Retina (tissue), 1 donor: ENCODE measurements at places on chromosomes 7 and 10.

GRCh38 chr10:126242397-126243260, 145.6 kb downstream of the ADAM12 start:
- DNase-seq = peak; percentile 48

DNA sequence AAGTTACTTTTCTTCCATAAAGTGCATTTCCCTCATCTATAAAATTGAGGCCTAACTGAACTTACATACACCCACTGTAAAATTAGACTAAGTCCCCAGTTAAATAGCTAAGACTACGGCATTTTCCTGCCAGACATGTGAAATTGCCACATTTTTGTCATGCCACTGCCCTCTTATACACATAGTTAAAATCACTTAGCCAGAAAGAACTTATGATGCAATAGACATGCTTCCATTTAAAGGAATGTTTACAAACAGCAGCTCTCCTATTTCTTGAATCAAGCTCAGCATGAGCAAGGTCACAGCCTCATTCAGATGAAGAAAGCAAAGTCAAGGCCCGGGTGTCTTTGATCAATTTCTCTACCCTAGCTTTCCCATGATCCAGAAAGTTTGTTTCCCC, 175.7 kb downstream of the LRRN3 start:
- DNase-seq = no peak

- DNase-seq = no peak
These were observed 2.6 kb upstream of the NPSR1 start for GRCh38 chr7:34655384-34655783.

DNA sequence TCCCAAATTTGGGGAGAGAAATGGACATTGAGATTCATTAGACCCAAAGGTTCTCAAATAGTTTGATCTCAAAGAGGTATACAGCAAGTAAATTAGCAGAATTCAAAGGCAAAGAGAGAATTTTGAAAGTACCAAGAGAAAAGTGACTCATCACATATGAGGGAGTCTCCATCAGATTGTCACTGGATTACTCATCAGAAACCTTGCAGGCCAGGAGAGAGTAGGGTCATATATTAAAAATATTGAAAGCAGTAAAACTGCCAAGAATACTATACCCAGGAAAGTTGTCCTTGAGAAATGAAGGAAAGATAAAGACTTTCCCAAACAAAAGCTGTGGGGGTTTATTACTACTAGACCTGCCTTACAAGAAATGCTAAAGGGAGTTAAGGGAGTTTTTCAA, 140.6 kb downstream of the TMEM168 start:
- DNase-seq = no peak

GRCh38 chr7:40279991-40280390, 145.2 kb downstream of the SUGCT start:
- DNase-seq = no peak

GRCh38 chr7:77476871-77477270, 60.2 kb upstream of the PTPN12 start:
- no peak for DNase-seq

DNA sequence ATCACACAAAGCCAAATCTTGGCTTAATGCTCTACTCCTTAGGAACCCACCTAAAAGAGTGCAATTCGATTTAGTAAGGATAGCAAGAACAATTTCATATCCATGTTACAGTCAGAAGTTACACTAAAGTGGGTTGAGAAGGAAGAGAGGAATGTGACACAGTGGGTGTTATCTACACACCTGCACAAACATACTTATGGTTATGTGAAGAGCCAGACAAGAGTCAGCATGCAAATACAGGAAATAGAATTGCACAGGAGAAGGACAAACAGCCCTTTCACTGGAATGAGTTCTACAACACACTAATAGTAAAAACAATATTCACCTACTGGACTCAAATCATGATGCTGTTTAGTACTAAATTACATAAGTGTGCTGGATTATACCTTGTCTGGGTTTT, 262.8 kb downstream of the DGKB start:
- DNase-seq = no peak

DNA sequence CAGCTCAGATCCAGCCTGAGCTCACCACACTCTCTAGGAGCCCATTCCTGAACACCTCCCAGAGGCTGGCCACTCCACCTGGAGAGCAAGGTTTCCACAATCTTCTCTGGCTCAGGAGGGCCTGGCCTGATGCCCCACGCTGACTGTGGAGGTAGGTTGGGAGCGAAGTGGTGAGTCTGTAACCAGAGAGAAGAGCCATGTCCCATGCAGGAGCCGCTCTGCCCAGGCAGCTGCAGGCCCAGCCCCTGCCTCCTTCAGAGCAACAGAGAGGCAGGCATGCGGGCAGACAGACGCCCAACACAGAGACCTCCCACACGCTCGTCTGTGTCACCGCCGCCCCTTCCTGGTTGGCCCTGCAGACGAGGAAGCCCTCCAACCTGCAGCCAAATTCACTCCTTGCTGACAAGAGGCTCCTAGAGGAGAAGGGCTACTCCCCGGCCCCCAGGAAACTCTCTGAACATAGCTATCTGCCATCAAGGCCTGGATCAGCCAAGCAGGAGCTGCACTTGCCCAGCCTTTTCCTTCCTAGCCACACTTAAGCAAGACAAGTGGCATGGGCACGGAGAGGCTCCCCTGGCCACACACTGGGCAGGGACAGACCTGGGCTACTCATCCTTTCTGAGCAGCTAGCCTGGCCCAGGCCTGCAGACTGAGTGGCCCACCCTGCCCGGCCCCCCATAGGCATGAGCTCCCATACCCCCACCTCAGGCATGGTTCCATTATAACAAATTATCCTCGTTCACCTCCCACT, 101.9 kb downstream of the GRID1 start:
- DNase-seq = peak; percentile 0

- no peak for DNase-seq
These were observed 247.7 kb upstream of the ZMIZ1 start for GRCh38 chr10:78821052-78821451.

DNA sequence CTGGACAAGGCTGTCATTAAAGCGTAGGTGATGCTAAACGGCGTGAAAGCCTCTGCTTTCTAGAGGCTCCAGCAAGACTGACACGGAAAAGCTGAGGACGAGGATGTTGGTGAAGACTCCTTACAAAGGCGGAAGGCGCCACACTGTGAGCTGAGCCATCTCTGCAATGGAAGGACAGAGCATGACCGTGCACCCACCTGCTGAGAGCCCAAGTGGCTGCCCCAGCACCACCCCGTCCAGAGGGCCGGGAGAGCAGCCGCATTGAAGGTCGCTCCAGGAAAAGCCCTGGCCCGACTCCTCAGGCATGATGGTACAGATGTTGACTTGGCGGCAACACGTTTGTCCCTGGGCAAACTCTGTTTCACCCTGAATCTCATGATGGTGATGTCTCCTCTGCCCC, 492.7 kb downstream of the DNAJB6 start:
- DNase-seq = no peak

GRCh38 chr7:113698556-113699220, 220.1 kb downstream of the PPP1R3A start:
- peak; percentile 32 for DNase-seq

GRCh38 chr7:142869434-142869833, 14.6 kb downstream of the EPHB6 start:
- no peak for DNase-seq

- DNase-seq = no peak
These were observed 149.7 kb downstream of the KMT2E start for GRCh38 chr7:105163718-105164117.

DNA sequence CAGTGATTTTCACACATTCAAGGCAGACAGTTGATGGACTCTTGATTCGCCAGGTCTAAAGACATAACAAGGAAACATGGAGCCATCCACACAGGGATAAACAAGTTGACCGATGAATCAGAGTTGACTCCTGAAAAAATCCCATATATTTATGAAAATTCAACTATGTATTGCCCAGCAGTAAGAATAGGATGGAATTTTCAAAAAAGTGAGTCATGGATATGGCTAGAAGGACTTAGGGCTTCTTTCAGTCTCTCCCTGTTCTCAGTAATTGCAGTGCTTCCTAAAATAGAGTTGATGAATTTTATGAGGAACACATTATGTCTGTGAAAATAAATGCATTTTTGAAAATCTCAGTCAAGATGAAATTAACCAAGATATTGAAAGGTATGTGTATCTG, 301.2 kb downstream of the PLXDC2 start:
- DNase-seq = no peak

GRCh38 chr10:74839708-74840107, 13.3 kb downstream of the KAT6B start:
- DNase-seq = no peak

GRCh38 chr10:26112532-26112931, 104.0 kb upstream of the GAD2 start:
- DNase-seq = no peak

- no peak for DNase-seq
These were observed 192.6 kb downstream of the TNS3 start for GRCh38 chr7:47389171-47389922.

GRCh38 chr7:121329191-121330052, 622 bp downstream of the WNT16 start:
- peak; percentile 67 for DNase-seq

DNA sequence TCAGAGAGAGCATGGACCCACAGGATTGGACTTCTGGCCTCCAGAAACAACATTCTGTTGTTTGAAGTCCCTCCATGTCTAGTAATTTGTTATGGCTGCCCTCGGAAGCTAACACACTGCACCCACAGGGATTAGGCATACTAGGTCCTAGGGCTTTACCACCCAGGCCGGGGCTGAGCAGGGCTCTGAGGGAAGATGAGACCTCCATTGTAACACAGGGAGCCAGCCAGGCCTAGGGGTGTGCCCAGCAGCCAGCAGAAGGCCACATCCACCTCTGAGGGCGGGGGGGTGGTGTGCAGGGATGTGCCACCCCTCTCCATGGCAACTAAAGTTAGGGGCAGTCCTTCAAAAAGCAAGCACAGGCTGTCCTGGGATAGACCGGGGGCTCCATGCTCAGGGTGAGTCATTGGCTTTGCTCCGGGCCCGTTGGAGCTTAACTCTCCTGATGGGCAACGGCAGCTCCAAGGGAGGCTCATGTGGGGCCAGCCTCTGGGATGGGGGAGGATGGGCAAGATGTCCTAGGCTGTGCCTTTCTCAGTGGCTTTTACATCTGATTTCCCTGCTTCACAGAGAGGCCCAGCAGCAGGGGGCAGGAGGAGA, 96.6 kb upstream of the GPR26 start:
- no peak for DNase-seq

- DNase-seq = peak; percentile 57
These were observed 190.9 kb downstream of the REEP3 start for GRCh38 chr10:63711867-63712716.

DNA sequence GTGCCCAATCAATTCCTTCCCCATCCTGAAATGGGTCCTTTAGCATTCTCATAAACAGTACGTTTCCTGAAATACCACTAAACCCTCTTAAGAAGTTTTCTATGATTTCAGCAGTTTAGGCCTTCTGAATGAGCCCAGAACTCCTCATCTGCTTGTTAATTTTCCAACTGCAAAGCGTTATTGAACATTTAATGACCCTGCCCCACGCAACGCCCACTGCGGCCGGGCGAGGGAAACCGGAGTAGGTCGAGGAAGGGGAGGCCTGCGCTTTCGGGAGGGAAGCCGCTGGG, 608 bp upstream of the UBN2 start:
- no peak for DNase-seq

DNA sequence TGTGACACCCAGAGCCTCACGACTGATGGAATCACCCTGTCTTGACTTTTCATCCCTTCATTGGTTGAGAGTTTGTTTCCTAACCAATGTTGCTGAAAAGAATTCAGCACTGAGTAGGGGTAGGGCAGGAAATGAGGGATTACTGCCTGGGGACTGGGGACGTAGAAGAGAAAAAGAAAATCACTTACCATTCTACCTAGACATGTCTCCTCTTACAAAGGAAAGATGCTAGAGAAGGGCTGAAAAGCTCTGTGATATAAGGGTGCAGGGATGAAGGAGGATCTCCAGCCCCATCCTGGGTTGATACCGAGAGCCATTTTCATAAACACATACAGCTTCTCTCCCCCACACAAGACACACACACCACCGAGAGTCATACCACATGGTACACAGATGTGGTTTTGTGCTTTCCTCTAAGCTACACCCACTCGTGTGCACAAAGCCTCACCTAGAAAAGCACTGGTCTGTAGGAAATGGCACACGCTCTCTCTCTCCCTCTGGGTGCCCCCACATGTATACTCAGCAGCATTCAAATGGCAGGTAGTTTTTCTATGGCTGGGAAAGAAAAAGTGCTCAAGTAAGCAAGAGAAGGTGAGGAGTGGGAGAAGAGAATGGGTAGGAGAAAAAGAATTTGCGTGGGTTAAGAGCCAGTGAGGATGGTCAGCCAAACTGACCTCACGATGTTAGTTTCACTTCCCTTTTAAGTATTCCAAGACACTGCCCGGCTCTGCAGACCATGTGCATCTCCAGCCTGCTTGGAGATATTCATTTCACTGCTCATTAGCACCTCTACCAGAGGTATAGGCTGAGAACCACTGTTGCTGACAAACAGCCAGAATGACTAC, 85.8 kb downstream of the CALD1 start:
- DNase-seq = no peak

DNA sequence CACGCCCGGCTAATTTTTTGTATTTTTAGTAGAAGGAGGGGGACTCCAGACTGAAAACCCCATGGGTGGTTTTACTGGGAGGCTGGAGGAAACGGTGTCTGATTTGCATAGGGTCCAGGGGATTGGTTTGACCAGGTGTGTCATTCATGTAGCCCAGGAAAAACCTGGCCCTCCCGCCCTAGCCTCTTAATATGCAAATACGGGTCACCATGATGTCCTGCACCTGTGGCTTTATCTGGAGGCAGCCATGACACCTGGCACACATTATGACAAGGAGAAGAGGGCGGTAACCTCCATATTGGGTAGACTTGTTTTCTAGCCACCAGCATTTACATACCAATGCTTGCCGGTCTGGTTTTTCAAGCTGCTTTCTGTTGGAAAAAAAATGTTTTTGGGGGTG, 68.0 kb downstream of the TRIL start:
- DNase-seq = no peak

GRCh38 chr10:23199768-23200511, 7.8 kb downstream of the PTF1A start:
- DNase-seq = no peak

DNA sequence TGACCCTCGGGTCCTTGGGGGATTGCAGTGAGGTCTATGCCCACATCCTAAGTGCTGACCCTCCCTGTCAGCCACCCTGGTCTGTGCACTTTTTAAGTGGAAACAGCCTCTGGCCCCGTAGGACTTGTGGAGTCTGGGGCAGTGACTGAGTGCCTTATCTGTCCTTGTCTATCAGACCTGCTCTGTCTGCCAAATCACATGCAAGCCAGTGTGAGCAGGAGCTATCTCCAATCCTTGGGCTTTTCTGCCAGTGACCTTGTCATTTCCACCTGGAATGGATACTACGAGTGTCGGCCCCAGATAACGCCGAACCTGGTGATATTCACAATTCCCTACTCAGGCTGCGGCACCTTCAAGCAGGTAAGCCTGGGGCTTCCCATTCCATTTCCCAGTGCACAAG, 62.7 kb downstream of the C10orf120 start:
- DNase-seq = no peak

DNA sequence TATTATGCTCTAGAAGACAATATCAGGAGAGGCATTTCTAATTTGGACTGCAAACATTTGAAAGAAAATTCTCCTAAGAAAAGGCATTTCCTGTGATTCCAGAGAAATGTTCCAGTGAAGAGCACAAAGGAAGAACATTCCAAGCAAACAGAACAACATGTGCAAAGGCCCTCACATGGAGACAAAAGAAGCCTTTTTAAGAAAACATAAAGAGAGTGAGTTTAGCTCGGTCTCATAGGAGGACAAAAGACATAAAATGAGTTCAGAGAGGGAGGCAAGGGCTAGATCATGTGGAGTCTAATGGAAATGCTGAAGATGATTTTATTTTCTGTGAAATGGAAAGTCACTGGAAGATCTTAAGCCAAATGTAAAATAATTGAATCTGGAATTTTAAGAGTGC, 269.8 kb upstream of the HGF start:
- DNase-seq = no peak
